ENCODE measurements at places on chromosomes 11 and 22. TPM values are rescaled to one million over a fixed set of nuclear protein-coding genes. Genes with fewer than 3 reads are reported as not detected.

The RASSF7 gene
- 23.0 TPM for total RNA-seq

The APOL4 gene
- total RNA-seq: 57.6 TPM

DNA sequence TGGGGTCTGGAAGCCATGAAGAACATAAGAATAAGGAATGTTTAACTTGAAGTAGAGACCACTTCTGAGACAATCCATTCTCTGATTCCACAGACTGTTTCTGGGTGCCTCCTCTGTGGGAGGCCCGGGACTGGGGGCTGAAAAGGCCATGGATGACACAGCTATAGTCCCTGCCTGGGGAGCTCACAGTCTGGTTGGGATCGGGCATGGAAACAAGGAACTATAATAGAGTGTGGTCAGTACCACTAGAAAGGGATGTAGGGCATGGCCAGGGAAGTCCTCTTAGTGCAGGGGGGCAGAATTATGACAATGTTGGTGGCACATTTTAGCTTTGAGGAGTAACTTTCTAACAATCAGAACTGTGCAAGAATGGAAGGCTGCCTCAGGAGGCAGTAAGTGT is 9.2 kb upstream of the KCNE3 start:
- no peaks in the 10 kb centered on the region for H3K4me1 ChIP-seq
- no peak overlapping the region for H3K27ac ChIP-seq
- H3K36me3 ChIP-seq: no peaks in the 10 kb centered on the region
- no peaks in the 10 kb centered on the region for H3K27me3 ChIP-seq

DNA sequence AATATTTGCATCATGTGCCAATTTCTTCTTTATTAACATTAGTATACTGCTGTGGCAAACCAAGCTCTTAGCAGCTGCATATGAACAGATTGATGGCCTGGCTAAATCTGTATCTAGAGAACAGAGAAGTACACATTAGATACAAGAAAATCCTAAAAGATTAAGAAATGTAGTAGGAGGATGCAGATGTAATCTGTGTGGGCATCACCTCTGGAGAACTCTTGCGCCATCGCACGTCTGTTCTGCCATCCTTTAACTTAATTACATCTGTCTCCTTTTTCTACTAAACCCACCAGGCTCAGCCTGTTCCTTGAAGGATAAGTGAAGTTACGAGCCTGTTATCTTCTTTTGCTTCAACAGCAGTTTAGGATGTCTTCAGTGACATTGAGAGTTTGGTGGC is 196.4 kb upstream of the PITPNB start:
- no peak for DNase-seq
- H3K27me3 ChIP-seq: no peaks in the 10 kb centered on the region
- H3K4me3 ChIP-seq: no peak overlapping the region

GRCh38 chr11:120747850-120748814 is 236.6 kb downstream of the GRIK4 start:
- DNase-seq: no peak
- H3K4me1 ChIP-seq: no peaks in the 10 kb centered on the region
- H3K36me3 ChIP-seq: no peaks in the 10 kb centered on the region
- H3K27ac ChIP-seq: no peak overlapping the region
- peaks cover 12% of the 10 kb centered on the region for H3K27me3 ChIP-seq

GRCh38 chr11:64339754-64340408 is at the start of gene CCDC88B:
CCDC88B (plus strand) TSS chr11:64340204; CDS start chr11:64340267, 63 bp downstream.
- DNase-seq: no peak
- no peaks in the 10 kb centered on the region for H3K4me1 ChIP-seq
- H3K36me3 ChIP-seq: no peaks in the 10 kb centered on the region
- no peaks in the 10 kb centered on the region for H3K27me3 ChIP-seq

DNA sequence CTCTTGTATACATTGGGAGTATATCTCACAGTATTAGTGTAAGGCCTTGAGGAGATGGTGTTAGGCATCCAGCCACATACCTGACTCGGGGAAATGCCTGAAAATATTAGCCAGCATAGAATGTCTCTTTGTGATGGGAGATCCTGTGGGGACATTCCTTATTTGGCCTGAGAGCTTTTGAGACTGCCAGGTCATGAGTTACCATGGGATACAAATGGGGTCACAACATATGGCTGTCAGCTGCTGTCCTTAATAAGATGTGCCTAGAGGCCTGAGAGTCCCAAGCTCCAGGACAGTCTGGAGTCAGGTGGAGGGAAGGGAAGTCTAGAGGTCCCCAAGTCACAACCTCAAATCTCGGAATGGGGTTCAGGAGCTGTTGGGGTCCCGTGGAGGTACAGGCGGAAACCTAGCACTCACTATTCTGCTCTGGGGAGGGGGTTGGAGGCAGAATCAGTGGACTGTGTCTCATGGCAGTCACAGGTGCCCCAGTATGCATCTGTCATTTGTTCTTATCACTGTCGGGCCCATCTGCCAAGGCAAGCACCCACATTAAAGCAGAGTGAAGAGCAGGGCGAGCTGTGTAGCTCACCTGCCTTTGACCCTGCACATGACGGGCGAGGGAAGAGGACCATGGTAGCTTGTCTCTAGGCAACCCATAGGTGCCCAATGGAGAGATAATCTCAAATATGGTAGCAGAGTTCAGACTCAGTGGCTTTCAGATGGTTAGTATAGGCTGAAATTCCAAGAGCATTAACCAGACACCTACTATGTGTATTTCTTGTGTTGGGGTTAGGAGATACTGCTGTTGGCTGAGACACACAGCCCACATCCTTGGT is 29.9 kb downstream of the KCNQ1OT1 start:
- H3K4me3 ChIP-seq: no peak overlapping the region
- DNase-seq: no peak
- H3K36me3 ChIP-seq: peaks cover 23% of the 10 kb centered on the region
- H3K4me1 ChIP-seq: no peaks in the 10 kb centered on the region
